RWPE1 (cell line): ENCODE measurements at places on chromosomes 1 and 21.

- no peak for DNase-seq
These were observed 10.0 kb upstream of the FCMR start for GRCh38 chr1:206931709-206932108.

- no peak for DNase-seq
These were observed 188.3 kb upstream of the GREM2 start for GRCh38 chr1:240800291-240800690.

DNA sequence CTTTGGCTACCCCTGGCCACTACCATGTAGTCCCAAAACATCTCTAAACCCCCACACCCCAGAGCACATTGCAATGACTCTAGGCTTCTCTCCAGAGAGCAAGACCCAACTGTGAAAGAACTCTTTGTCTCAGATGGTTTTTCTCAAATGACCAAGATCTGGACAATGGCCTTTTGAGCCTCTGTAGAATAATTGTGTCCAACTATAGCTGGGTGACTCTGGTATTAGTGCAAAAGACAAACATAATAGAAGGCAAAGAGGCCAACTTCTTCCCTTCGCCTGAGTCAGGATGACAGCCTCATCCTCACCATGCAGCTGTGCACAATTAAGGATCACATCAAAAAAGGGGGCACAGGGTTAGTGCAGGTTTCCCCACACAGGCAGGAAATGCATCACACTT lies 139.6 kb downstream of the BRINP2 start:
- DNase-seq = no peak

GRCh38 chr1:234844479-234845031 lies 234.6 kb upstream of the IRF2BP2 start:
- DNase-seq = no peak

DNA sequence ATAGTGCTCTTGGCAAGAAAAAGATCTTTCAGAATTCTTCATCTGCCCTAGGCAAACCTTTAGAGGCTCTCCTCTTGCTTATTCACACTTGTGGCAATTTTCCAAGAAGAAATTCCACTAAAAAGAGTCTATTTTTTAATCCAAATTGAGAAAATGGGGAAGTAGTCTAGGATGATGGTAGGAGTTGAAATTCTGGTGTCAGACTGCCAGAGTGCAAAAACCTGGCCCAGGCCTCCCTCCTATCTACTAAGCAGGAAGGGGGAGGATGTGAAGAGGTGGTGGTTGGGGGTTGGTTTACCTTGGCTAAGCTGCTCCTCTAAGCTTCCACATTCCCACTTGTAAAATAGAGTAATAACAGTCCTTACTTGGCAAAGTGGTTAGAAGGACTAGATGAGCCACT lies 120.6 kb upstream of the KCNJ15 start:
- DNase-seq = peak; percentile 20

DNA sequence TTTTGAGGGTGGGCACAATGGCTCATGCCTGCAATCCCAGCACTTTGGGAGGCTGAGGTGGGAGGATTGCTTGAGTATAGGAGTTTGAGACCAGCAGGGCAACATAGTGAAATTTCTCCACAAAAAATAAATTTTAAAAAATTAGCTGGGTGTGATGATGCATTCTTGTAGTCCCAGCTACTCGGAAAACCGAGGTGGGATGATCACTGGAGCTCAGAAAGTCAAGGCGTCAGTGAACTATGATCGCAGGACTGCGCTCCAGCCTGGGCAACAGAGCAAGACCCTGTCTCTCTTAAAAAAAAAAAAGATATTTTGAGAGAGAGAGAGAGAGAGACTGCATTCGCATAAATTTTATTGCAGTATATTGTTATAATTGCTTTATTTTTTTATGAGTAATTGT lies 75.9 kb upstream of the B3GALT5 start:
- no peak for DNase-seq

GRCh38 chr1:247111259-247111699 lies 7.1 kb upstream of the ZNF669 start:
- DNase-seq = no peak
